ENCODE measurements at places on chromosomes 5 and 9.
A peak's percentile ranks its signal among the peaks of the same experiment; 100 is the strongest.

- no peak for DNase-seq
Observed at GRCh38 chr9:107648153-107648715, 158.7 kb upstream of the KLF4 start.

DNA sequence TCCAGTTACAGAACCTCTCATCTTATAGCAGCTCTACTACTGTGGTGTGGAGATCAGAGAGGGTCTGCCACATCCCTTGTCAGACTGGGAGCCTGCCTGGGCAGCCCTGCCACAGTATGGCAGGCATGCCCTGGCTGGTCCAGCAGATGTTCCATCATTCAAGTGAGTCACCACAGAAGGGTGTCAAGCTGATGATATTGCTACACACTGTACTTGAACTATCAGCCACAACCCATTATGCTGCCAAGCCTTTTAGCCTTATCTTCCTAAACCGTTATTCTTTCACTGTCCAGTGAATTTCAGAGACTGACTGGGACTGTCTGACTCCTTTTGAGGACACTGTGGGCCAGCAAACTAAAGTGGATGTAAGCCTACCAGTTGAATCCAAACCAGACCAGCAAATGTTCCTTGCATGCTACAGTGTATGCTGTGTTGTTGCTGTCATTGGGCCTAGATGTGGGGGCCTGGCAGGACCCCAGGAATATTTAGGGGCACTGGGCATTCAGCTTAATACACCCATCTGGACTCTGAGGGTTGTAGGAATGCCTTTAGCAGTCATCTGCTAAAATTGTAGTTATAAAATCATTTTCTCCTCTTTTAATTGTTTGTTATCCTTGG, 202.6 kb downstream of the NR3C1 start:
- no peak for DNase-seq

DNA sequence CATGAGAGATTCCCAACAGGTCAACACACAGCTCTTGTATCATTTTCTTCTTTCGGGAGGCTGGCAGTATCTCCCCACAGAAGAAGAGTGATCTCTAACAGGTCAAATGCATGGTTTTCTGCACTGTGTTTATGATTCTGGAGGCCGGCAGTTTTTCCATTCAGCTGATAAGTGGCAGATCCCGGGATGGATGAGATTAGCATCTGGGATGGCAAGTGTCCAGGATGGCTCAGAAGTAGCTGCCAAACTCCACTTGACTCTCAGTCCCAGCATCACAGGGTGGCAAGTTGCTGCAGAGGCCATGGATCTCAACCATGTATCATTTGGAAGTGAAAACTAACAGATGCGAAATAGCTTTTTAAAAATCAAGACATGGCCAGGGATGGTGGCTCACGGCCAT, 97.8 kb upstream of the SLC44A1 start:
- no peak for DNase-seq

GRCh38 chr9:107569174-107569573, 79.6 kb upstream of the KLF4 start:
- no peak for DNase-seq

GRCh38 chr9:76688471-76689238, 75.6 kb upstream of the PCA3 start:
- DNase-seq = peak; percentile 25

DNA sequence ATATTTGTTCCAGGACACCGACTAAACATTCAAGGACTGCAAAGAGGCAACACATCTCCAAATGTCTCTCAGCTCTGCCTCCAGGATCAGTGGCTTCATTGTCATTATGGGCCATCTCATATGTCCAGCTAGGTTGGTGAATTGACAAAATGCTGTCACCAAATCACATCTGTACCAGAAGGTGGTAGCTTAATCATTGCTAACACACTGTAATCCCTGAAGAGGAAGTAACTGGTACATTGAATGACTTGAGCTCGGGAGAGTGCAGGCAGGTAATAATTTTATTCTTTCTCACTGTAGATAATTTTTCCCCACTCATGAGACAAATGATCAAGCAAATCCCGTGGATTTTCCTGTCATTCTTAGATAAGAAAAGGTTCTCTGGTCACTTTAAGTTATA, 169.8 kb downstream of the SEMA6A start:
- DNase-seq = no peak

DNA sequence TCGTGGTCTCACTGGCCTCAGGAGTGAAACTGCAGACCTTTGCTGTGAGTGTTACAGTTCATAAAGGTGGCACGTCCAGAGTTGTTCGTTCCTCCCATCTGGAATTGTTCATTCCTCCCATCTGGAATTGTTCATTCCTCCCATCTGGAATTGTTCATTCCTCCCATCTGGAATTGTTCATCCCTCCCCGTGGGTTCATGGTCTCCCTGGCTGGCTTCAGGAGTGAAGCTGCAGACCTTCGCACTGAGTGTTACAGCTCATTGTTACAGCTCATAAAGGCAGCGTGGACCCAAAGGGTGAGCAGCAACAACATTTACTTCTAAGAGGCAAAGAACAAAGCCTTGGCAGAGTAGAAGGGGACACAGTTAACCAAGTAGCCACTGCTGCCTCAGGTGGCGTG, 69.1 kb downstream of the GCNT1 start:
- no peak for DNase-seq

- DNase-seq = no peak
Observed at GRCh38 chr9:106291786-106292185, 571.2 kb upstream of the ZNF462 start.

GRCh38 chr9:130143958-130144366, 28.2 kb upstream of the NCS1 start:
- no peak for DNase-seq

DNA sequence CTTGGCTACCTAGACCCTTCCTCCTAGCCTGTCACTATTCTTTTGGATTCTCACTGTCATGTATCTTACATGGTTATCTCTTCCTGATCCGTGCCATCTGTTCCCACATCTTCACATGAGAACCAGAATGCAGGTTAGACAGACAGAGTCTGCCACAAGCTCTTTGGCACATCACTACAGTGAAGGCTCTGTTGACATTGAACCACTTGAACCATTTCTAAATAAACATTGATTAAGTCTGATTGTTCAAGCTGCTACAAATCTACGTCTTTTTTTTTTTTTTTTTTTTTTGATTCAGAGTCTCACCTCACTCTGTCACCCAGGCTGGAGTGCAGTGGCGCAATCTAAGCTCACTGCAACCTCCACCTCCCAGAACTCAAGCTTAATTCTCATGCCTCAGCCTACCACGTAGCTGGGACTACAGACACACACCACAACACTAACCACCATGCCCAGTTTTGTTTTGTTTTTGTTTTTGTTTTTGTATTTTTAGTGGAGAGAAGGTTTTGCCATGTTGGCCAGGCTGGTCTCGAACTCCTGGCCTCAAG, 85.1 kb upstream of the LRRTM2 start:
- DNase-seq = no peak

DNA sequence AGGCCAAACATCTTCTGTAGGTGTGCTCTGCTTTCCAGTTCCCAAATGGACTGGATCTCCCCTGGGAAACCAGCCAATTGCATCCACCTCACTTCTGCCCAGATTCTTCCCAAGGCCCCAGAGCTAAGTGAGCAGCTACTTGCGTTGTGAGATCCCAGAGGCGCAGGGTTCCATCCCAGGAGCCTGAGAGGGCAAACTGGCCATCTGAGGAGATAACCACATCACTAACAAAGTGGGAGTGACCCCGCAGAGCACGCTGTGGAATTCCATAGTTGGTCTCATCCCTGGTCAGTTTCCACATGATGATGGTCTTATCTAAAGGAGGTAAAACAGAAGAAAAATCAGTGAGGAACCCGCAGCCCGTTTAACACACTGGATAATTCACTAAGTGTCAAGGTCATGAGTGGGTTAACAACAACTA, 1.7 kb downstream of the RACK1 start:
- no peak for DNase-seq

GRCh38 chr5:24363789-24364481, 280.8 kb downstream of the CDH10 start:
- DNase-seq = no peak

DNA sequence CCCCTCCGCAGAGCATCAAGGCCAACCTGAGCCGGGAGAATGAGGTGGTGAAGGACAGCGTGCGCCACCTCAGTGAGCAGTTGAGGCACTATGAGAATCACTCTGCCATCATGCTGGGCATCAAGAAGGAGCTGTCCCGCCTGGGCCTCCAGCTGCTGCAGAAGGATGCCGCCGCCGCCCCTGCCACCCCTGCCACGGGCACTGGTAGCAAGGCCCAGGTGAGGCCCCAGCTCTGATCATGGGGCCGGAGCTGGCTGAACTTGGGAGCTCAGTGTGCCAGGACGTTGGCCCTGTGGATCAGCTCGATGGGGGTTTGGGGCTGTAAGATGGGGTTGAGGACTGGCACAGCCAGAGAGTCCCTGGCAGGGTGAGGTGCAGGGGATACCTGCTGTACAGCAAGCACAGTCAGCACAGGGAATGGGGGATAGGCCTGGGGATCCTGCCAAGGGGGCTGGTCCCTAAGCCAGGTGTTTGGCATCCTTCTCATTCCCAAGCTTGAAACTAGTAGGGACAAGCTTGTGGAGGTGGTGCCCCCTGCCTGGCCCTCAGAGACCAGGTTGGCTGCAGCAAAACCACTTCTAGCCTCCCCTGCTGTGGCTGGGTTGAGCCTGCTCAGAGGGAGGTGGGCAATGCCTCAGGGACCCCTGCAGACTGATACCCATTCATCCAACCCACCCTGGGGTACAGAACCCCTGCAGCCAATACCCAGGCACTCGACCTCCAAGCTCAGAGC, 22.5 kb downstream of the OLFML2A start:
- DNase-seq = no peak

- DNase-seq = peak; percentile 93
Observed at GRCh38 chr5:76402251-76402885, 717 bp upstream of the IQGAP2 start.

DNA sequence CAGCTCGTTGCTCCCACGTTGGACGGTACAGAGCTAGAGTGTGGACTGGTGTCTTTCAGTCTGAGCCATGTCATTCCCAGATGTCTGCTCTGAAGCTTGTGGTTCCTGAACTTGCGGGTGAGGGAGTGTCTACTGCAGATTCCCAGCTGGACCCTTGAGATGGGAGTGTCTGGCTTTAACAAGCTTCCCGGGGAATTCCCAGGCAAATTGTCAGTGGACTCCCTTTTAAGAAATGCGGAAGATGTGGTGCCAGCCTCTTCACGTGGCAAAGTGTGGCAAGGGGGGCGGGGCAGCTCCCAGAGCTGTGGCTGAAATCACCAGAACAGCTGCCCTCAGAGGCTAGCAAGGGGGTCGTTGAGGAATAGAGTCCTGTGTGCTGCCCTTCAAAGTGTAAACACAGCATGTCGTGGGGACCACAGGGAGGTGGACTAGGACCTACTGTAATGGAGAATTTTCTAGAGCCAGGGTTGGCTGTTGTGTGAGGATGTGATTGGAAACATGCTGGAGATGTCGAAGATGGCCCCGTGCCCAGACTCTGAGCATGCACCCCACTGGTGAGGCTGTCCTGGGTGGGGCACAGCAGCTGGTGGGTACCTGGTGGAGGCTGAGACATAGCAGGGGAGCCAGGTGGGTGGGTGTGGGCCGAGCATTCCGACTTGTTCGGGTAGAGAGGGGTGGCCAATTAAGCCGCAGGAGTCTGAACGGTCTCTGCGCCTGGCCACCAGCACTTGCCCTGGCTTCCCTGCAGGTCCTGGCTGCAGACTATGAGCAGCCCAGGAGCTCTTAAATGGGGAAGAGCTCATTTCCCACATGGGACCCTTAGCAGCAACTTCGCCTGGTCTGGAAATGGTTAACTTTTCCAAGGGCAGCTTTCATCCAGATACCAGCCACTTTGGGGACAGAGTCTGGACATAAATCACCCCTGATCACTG, 37.4 kb downstream of the PRRX2 start:
- DNase-seq = no peak

GRCh38 chr9:81468084-81468595, 221.2 kb downstream of the TLE1 start:
- no peak for DNase-seq

DNA sequence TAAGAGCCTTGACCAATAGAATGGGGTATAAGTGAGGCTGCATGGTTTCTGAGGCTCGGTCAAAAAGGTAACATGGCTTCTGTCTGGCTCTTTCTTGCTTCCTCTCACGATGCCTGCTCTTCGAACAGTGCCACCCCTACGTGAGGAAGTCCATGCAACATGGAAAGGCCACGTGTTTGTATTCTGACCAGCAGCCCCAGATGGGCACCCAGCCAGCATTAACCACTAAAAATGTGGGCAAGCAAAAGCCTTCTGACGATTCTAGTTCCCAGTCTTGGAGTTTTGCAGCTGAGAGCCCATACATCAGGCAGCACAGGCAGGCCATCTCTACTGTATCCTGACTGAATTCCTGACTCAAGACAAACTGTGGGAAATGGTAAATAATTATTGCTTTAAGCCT, 24.2 kb upstream of the NREP start:
- peak; percentile 44 for DNase-seq

DNA sequence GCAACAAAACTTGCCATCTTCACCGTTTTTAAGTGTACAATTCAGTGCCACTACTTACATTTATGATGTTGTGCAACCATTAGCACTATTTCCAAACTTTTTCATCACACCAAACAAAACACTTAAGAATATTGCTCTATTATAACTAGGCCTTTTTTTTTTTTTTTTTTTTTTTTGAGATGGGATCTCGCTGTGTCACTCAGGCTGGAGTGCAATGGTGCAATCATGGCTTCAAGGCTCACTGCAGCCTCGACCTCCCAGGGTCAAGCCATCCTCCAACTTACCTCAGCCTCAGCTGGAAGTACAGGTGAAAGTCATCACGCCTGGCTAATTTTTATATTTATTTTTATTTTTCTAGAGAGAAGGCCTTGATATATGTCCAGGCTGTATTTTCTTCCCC, 22.3 kb upstream of the LMNB1 start:
- DNase-seq = peak; percentile 67

DNA sequence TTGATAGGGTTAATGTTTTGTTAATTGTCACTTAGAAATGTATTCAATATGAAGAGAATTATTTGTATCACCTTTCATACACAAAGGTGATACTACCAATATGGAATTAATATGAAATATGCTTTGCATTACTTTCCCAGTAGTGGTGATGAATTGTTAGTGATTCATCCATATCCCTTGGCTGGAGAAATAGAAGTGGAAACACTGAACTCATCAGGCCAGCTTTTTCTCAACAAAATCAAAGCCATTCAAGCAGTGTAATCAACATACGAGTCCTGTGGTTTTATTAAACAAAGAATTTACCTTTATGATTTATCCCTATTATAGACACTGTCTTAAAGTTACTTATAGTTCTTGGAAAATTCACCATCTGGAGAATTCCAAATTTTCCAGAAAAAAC, 264.0 kb upstream of the MEF2C start:
- DNase-seq = no peak

- no peak for DNase-seq
Observed at GRCh38 chr5:6464441-6464840, 15.8 kb downstream of the UBE2QL1 start.

DNA sequence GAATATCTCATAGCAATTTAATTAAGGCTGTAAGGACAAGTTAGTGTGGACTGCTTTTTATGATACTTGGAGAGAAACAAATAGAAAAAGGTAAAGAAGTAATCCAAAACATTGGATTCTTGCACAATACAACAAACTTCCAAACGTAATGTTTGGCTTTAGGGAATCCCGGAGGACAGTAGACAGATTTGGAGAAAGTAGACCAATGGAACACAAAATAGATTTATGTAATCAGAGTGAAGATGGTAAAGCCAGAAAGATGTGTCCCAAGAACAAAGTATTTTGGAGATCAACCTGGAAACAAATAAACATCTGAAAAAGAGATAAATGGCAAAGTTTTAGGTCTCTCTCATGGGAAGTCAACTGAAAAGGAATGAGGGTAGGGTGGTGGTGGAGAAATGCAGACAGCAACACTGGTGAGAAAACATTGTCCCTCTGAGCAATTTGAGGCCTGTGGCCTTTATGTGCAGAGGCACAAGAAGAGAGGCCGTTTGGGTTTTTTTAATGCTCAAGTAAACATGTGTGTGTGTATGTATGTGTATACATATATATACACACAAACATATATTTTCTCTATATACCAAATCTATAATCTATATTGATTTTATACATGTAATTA, 620.6 kb downstream of the PDE4D start:
- no peak for DNase-seq
